ENCODE measurements at places on chromosomes 2 and 18. TPM values are rescaled to one million over a fixed set of nuclear protein-coding genes. Genes with fewer than 3 reads are reported as not detected.
A peak's percentile ranks its signal among the peaks of the same experiment; 100 is the strongest.

The ACVR2A gene
- 2.1 TPM for total RNA-seq

DNA sequence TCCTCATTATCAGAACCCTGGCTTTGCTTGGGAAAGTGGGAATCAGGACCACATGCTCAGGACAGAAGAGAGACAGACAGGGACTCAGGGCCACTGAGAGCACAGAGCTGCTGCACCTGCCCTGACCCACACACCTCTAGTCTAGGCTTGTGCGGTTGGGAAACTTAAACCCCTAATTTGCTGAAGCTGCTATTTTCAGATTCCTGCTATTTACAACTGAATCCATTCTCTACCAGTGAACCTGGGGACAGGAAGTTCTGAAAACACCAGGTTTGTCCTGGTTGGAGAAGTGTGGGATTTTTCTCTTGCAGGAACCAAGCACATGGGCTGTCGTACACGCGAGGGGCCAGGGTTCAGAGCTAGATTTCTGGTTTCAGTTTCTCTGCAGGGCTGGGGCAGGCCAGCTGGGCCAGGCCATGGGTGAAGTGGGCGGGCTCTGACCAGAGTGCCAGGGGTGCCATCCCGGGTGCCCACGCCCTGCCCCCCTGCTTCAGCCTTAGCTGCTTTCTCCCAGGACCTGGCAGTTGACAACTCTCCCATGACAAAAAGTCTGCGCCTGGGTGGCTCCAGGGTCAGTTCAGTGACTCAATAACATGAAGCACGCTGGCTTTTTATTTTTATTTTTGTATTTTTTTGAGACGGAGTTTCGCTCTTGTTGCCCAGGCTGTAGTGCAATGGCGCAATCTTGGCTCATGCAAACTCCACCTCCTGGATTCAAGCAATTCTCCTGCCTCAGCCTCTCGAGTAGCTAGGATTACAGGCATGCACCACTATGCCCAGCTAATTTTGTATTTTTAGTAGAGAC is 51.3 kb upstream of the SLC1A4 start:
- DNase-seq, result no peak

GRCh38 chr18:61822879-61823278 is 69.9 kb downstream of the RNF152 start:
- DNase-seq, result no peak

GRCh38 chr18:8450898-8451665 is 158.2 kb upstream of the RAB12 start:
- DNase-seq, result no peak

- DNase-seq, result no peak
Observed at GRCh38 chr2:235842941-235843340, 325.2 kb downstream of the GBX2 start.

GRCh38 chr2:172970660-172971059 is 105.0 kb upstream of the MAP3K20 start:
- no peak for DNase-seq

- DNase-seq, result no peak
Observed at GRCh38 chr18:55244546-55244945, 285.3 kb upstream of the CCDC68 start.

DNA sequence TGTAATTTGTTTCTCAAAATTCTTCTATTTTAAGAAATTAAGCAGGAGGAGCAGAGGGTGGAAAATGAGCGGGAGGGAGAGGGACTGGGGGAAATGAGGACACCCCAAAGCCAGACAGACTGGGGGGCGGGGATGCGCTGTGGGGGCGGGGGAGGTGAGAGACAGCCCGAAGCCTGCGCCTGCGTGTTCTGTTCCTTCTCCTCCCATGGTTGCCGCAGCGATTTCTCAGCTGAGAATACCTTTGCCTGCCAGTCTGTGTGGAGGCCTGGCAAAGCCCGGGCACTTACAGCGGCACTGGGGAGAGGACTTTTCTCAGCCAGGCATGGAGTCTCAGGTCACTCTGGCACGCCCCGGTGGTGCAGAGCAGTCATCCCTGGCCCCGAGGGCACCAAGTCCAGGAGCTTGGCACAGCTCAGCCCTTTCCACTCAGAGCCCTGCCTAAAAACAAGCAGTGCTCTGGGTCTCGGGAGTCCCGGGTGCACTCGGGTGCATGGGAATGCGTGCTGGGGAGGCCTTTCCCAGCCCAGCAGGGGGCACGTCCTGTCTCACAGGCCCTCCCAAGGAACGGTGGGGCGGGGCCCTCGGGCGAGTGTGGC is 289.3 kb upstream of the HS6ST1 start:
- no peak for DNase-seq

DNA sequence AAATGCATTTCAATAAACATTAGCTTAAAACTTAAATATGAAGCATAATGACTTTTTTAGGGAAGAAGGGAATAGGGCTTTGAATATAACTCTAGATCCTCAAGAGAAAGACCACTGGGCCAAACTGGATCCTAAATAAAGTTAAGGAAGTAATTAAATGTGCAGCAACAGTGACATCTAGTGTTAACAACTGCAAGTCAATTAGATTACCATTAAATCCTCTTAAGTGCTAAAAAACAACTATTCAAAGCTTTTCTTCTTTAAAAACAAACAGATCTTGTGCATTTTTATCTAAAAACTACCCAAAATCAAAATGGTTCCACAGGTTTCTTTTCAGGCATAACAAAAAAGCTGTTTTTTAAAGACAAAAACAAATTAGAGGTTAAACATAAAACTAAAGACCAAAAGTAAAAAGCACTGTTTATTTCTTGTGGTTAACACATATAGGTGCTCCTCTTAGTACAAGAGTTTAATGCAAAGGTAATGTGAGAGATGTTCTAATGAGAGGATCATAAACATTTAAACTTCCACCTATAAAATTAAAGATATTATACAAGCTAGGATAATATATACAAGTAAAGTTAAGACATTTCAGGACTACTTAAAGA is 111.4 kb downstream of the THADA start:
- DNase-seq, result peak; percentile 83

- no peak for DNase-seq
Observed at GRCh38 chr2:64840426-64840881, 148.7 kb upstream of the SLC1A4 start.

All from OCI-LY7 (cell line).